ENCODE measurements at places on chromosomes 11 and 22.
A peak's percentile ranks its signal among the peaks of the same experiment; 100 is the strongest.

DNA sequence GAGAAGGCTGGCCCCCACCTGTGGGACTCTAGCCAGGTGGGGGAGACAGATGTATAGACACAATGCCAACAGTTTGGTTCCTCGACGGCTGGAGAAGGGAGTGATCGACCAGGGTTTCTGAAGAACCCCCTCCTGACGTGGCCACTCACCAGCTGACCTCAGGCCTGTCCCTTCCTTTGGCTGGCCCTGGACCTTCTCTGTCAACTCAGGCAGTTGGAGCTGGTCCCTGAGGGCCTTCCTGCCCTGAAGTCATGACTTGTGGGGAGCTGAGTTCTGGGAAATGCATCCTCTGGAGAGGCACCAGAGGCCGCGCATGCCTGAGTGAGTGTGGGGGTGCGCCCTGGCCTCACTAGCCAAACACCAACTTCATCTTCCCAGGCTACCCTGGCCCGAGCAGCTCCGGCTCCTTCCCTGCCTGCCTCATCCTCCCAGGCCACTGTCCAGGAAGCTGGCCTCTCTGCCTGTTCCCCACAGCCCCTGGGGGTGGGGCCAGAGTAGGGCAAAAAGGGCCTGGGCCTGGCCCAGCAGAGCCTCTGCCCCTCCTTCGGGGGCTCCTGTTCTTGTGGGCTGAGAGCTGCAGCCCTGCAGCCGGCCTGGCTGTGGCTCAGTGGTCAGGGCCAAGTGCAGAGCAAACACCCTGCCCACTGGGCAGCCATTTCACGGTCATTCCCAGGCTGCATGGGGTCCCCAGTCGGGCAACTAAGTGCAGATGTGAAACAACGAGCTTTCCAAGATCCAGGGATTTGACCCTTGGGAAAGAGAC lies 23.6 kb downstream of the TXN2 start:
- DNase-seq: no peak

DNA sequence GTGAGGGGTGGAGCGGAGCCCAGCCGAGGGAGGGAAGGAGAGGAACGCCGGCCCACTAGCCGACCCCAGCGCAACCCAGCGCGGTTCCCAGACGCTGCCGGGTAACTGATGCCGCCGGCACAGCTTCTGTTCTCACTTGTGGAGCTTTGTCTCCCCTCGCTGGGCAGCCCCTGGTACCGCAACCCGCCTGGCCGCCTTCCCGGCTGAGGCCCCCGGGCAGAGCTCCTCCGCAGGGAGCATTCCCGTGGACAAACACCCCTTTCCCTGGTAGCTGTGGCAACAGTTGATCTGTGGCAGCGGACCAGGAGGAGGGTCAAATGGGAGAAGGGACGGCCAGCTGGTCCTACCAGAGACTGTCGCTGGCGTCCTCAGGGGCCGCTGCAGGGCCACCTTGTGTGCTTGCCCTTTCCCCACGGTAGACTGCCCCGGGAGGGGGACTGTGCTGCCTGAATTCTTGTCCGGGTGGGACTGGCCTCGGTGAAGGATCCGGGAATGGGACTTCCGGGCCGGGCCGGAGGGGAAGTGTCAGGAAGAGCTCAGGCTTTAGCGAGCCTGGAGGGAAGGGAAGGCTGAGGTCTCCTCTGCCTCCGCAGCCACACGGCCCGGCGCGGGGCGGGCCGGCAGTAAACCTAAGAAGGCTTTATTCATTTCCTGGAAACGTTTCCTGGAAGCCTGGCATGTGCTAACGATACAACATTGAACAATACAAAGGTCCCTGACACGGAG lies 468.0 kb downstream of the OPCML start:
- peak; percentile 64 for DNase-seq

GRCh38 chr11:64643920-64644646 lies 53.1 kb downstream of the SLC22A12 start:
- no peak for DNase-seq

- DNase-seq: no peak
These were observed 65.7 kb upstream of the ADA2 start for GRCh38 chr22:17284888-17285287.

DNA sequence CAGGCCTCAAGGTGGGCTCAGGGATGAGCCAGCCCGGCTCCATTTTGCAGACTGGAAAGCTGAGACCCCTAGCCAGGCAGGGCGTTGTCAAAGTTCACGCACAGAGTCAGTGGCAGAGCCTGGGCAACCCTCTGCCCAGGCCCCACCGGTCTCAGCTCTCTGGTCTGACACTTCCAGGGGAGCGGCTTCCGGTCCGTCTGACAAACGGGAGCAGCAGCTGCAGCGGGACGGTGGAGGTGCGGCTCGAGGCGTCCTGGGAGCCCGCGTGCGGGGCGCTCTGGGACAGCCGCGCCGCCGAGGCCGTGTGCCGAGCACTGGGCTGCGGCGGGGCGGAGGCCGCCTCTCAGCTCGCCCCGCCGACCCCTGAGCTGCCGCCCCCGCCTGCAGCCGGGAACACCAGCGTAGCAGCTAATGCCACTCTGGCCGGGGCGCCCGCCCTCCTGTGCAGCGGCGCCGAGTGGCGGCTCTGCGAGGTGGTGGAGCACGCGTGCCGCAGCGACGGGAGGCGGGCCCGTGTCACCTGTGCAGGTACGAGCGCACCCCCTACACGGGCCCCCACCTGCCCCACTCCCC lies 36.0 kb downstream of the CD6 start:
- no peak for DNase-seq

Data from OCI-M1 (cell line).